ENCODE measurements at places on chromosomes 1 and 21. TPM values are rescaled to one million over a fixed set of nuclear protein-coding genes. Genes with fewer than 3 reads are reported as not detected.

The KMO gene
- total RNA-seq: 12.8 TPM

The IGSF8 gene
- total RNA-seq: 37.5 TPM

The EDN2 gene
- total RNA-seq: 1.6 TPM

The REG4 gene
- total RNA-seq: not detected

The RXFP4 gene
- total RNA-seq: not detected

The LY9 gene
- 0.71 TPM for total RNA-seq

The S100A7 gene
- total RNA-seq: not detected

All from camera-type eye (tissue), 1 donor.